Lung microvascular endothelial cell (primary cell): ENCODE measurements at places on chromosomes 6 and 20. TPM values are rescaled to one million over a fixed set of nuclear protein-coding genes. Genes with fewer than 3 reads are reported as not detected.

LINC00237 gene
- total RNA-seq = not detected in 2 replicates

FOXQ1 gene
- not detected in 2 replicates for total RNA-seq

KHDC1L gene
- not detected in 2 replicates for total RNA-seq

PRSS35 gene
- not detected in 2 replicates for total RNA-seq

SLC17A1 gene
- total RNA-seq = not detected in 2 replicates

GLO1 gene
- 76.0 and 91.3 TPM in 2 replicates for total RNA-seq

CENPQ gene
- 2.0 TPM in 2 replicates for total RNA-seq

FOXC1 gene
- 3.1 and 5.8 TPM in 2 replicates for total RNA-seq

MCCD1 gene
- not detected in 2 replicates for total RNA-seq

GGTLC1 gene
- not detected in 2 replicates for total RNA-seq

NOX3 gene
- not detected in 2 replicates for total RNA-seq

HLA-DRB5 gene
- total RNA-seq = under 0.01 and 0.40 TPM in 2 replicates

PPP1R16B gene
- 163 and 169 TPM in 2 replicates for total RNA-seq

SRSF12 gene
- under 0.01 TPM in 1 of 2 replicates, not detected in the other for total RNA-seq

DEFB129 gene
- total RNA-seq = not detected in 2 replicates

TRIM10 gene
- total RNA-seq = under 0.01 TPM in 1 of 2 replicates, not detected in the other

OR2J3 gene
- not detected in 2 replicates for total RNA-seq

AFDN gene
- 79.8 and 137 TPM in 2 replicates for total RNA-seq

ZC3H12D gene
- not detected in 2 replicates for total RNA-seq

FAM184A gene
- under 0.01 and 0.40 TPM in 2 replicates for total RNA-seq

RPRD1B gene
- 10.0 and 17.5 TPM in 2 replicates for total RNA-seq

PBOV1 gene
- total RNA-seq = not detected in 2 replicates

PHF10 gene
- total RNA-seq = 18.1 and 23.8 TPM in 2 replicates

BHLHE23 gene
- not detected in 2 replicates for total RNA-seq

C4A gene
- 0.44 and 1.8 TPM in 2 replicates for total RNA-seq

MAN1A1 gene
- 39.9 and 269 TPM in 2 replicates for total RNA-seq

OXT gene
- not detected in 2 replicates for total RNA-seq

STXBP5 gene
- 13.3 and 14.1 TPM in 2 replicates for total RNA-seq

PTGIS gene
- 0.20 and 0.44 TPM in 2 replicates for total RNA-seq

C20orf204 gene
- total RNA-seq = 4.8 and 6.9 TPM in 2 replicates

TNFRSF6B gene
- 3.2 and 12.6 TPM in 2 replicates for total RNA-seq

CENPW gene
- total RNA-seq = 4.0 and 8.9 TPM in 2 replicates

BPIFB1 gene
- total RNA-seq = not detected in 2 replicates

ENPP5 gene
- not detected in 2 replicates for total RNA-seq

BPIFB6 gene
- total RNA-seq = not detected in 2 replicates

SCUBE3 gene
- total RNA-seq = 0.60 and 0.87 TPM in 2 replicates

STX11 gene
- 9.4 and 22.6 TPM in 2 replicates for total RNA-seq

TREM1 gene
- not detected in 2 replicates for total RNA-seq

LZTS3 gene
- total RNA-seq = 3.1 and 7.7 TPM in 2 replicates

AIF1 gene
- not detected in 2 replicates for total RNA-seq

OLIG3 gene
- total RNA-seq = not detected in 2 replicates

TCP1 gene
- total RNA-seq = 245 and 262 TPM in 2 replicates

RALGAPB gene
- 13.9 and 14.8 TPM in 2 replicates for total RNA-seq

CLPSL2 gene
- not detected in 2 replicates for total RNA-seq

NRSN1 gene
- not detected in 2 replicates for total RNA-seq

UNC5CL gene
- total RNA-seq = under 0.01 TPM in 2 replicates

PROCR gene
- total RNA-seq = 169 and 328 TPM in 2 replicates

FERMT1 gene
- under 0.01 and 0.44 TPM in 2 replicates for total RNA-seq

STX7 gene
- 19.8 and 52.0 TPM in 2 replicates for total RNA-seq

MDFI gene
- 44.0 and 49.5 TPM in 2 replicates for total RNA-seq

CSNK2B gene
- total RNA-seq = 64.1 and 67.6 TPM in 2 replicates

KCNK16 gene
- total RNA-seq = not detected in 2 replicates

MAFB gene
- 1.3 and 3.0 TPM in 2 replicates for total RNA-seq
